ENCODE measurements at places on chromosomes 1 and 21. TPM values are rescaled to one million over a fixed set of nuclear protein-coding genes. Genes with fewer than 3 reads are reported as not detected.

Gene SLC35A3
- 16.6 TPM for total RNA-seq

DNA sequence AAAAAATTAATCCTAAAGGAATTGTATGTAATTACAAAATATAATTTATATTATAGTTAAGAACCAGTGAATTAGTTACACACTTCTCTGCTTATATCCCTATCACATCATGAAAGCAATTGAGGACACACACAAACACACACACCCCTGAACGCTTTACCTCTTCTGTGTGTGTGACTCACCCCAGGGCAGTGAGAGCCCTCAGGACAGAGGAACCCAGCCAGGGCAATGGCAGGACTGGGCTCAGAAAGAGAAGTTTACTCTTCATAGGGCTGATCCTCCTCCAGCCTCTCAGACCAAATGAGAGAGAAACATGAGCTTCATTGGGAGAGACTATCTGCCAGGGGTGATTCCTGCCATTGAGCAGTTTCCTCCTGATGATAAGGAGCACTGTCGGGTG is 38.1 kb downstream of the SLC44A3 start:
- DNase-seq, result peak; percentile 36

- no peak for DNase-seq
Observed at GRCh38 chr1:47898133-47898845, 98.9 kb downstream of the TRABD2B start.

Gene RHEX
- total RNA-seq, result not detected

DNA sequence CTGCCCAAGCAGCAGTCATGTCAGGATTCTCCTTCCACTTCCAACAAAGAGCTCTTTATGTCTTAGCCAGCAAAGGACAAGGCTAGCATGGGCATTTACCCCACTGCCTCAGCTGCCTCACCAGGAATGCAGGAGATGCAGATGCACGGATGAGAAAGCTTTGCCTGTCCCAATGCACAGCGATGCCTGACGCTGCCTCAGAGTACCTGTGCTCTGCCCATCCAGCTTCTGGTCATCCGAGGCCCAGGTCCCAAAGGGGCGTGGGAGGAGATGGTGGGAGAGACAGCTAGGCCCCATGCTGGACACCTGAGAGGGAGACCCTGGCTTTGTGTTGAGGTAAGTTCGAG is 59.0 kb downstream of the IRF2BP2 start:
- DNase-seq, result no peak

DNA sequence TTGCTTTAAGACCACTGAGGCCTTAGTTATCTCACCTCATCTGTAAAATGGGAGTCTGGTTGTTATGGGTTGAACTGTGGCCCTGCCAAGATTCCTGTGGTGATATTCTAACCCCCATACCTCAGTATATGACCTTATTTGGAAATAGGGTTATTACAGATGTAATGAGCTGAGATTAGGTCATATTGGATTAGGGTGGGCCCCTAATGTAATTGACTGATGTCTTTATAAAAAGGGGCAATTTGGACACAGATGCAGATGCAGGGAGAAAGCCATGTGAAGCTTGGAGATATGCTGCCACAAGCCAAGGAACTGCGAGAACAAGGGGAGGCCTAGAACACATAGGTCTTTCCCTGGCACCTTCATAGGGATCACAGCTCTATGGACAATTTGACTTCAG is 3.9 kb downstream of the C1orf87 start:
- no peak for DNase-seq

Gene FALEC
- 0.43 TPM for total RNA-seq

GRCh38 chr1:198837278-198838021 is 198.6 kb downstream of the PTPRC start:
- DNase-seq, result no peak

GRCh38 chr1:22792396-22793160 is 81.9 kb downstream of the EPHB2 start:
- DNase-seq, result no peak

DNA sequence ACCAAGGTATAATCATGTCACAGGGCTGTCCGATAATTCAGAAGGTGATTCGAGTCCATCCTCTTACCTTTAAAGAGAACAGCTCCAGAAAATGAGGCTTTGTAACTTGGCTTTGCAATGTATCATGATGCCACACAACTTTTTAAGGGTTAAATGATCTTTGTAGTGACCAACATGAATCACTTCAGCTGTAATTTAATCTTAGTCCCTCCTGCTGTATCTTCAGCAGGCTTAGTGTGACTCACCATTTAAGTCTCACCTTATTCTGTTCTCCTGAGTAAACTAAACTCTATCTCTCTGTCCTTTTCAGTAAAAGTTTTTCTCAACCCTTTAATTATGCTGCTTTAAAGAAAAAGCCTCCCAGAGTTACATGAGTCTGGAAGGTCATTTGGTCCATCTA is 1.9 kb upstream of the HIVEP3 start:
- DNase-seq, result peak; percentile 76

DNA sequence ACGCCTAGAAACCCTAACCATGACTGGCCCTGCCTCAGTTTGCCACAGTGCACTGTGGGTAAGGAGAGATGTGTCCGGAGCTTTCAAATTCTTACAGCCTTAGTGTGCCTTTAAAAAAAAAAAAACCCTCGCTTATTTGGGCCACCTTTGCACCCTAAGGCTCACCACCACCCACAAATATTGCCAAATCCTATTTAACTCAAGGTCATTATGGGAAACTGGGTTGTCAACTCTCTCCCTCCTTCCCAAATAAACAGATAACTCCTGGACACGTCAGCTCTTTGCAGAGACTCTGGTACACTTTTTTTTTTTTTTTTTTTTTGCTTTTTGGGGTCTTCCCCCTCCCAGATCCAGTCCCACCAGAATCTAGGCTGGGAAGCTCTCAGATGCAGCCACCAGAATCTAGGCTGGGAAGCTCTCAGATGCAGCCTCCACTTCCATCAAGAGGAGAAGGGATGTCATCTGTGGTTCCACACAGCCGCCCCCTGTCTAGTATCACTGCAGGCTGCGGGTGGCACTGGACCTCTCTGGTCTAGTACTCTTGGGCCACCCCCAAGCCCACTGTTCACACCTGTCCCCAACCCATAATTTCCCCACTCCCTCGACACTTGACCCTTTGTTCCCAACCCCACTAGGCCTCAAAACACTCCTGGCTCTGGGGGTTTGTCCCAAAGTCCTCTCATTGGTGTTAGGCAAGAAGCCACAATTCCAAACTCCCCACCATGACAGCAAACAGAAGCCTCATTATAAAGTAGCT is 3.4 kb downstream of the DHRS3 start:
- no peak for DNase-seq

Gene TEKT2
- 0.38 TPM for total RNA-seq

- peak; percentile 63 for DNase-seq
Observed at GRCh38 chr1:21937372-21938121, 437 bp upstream of the HSPG2 start.

DNA sequence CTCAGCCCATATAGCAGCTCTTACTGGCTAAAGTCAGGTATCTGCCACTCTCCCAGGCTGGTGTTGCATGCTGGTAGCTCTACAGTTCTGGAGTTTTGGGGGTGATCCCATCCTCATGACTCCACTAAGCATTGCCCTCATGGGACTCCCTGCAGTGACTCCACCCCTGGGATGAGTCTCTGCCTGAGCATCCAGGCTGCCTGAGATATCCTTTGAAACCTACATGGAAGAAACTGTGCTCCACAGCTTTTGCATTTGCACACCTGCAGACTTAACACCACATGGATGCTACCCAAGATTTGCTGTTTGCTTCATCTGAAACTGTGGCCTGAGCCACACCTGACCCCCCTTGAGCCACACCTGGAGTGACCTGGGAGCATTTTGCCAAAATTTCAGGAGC is 226.4 kb downstream of the C1orf94 start:
- no peak for DNase-seq

Gene NBPF1
- total RNA-seq, result 21.6 TPM

Gene TMCC2
- 10.8 TPM for total RNA-seq
